ENCODE measurements at places on chromosomes 6 and 20. TPM values are rescaled to one million over a fixed set of nuclear protein-coding genes. Genes with fewer than 3 reads are reported as not detected.
A peak's percentile ranks its signal among the peaks of the same experiment; 100 is the strongest.

DNA sequence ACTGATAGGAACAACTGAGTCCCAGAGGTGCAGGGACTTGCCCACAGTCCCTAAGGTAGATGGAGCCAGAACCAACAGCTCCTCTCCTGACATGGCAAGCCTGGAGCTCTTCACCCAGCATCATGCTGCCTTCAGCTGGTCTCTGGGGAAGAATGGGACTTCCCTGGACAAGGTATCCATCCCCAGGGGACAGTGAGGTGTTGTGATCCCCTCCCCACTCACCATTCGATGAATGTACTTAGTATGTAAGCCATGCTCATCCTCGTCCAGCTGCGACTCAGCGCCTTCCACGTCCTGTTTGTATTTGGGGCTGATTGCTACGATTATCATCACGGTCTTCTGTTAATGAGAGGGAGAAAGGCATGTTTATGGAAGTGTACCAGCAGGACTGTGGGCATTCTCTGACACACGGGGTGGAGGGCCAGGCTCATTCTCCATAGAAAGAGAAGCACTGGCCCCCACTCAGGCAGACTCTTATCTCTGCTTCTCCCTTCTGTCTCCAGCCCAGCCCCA is 39.4 kb downstream of the TRAF3IP2 start:
- peaks cover 40% of the 10 kb centered on the region for H3K36me3 ChIP-seq
- H3K27me3 ChIP-seq: no peaks in the 10 kb centered on the region
- H3K4me3 ChIP-seq: no peak overlapping the region
- no peak for DNase-seq

DNA sequence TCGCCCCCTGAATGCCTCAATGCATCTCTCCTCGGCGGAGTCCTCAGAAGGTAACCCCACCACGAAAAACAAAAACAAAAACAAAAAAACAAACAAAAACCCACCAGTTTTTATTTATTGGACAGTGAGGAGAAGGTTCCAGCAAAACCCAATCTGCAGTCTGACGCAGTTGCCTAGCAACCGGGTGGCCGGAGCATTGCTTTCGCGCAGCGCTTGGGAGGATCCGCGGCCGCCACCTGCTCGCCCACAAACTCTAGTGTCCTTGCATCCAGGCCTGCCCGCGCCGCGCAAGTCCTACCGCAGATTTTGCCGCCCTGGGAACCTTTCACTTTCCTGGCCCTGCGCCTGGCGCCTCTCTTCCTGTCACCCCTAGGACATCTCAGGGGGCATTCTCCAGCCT is 17.6 kb downstream of the TFAP2B start:
- H3K36me3 ChIP-seq: no peaks in the 10 kb centered on the region
- no peak overlapping the region for H3K4me3 ChIP-seq
- H3K27ac ChIP-seq: no peak overlapping the region
- no peaks in the 10 kb centered on the region for H3K4me1 ChIP-seq
- no peak for DNase-seq

Gene HTR1E
- total RNA-seq: not detected

- DNase-seq: no peak
- no peaks in the 10 kb centered on the region for H3K36me3 ChIP-seq
- no peaks in the 10 kb centered on the region for H3K27me3 ChIP-seq
- no peak overlapping the region for H3K4me3 ChIP-seq
- no peaks in the 10 kb centered on the region for H3K4me1 ChIP-seq
- no peak overlapping the region for H3K27ac ChIP-seq
These were observed 9.5 kb downstream of the SEMG2 start for GRCh38 chr20:45230631-45231030.

Gene MUC22
- total RNA-seq: not detected

Gene FYN
- 78.9 TPM for total RNA-seq

Gene BTN1A1
- total RNA-seq: not detected

- no peaks in the 10 kb centered on the region for H3K27me3 ChIP-seq
- no peak overlapping the region for H3K4me3 ChIP-seq
- H3K27ac ChIP-seq: peak overlapping the region; percentile 32
- peaks cover 20% of the 10 kb centered on the region for H3K36me3 ChIP-seq
- H3K4me1 ChIP-seq: no peaks in the 10 kb centered on the region
These were observed 11.2 kb downstream of the FAM120B start for GRCh38 chr6:170317718-170318117.

- DNase-seq: no peak
- no peak overlapping the region for H3K4me3 ChIP-seq
- no peaks in the 10 kb centered on the region for H3K36me3 ChIP-seq
- no peaks in the 10 kb centered on the region for H3K27me3 ChIP-seq
- no peak overlapping the region for H3K27ac ChIP-seq
These were observed 4.0 kb upstream of the FAM110A start for GRCh38 chr20:829551-829950.

Gene SEMG1
- not detected for total RNA-seq

Gene ERVFRD-1
- total RNA-seq: not detected

Gene GTSF1L
- total RNA-seq: not detected

DNA sequence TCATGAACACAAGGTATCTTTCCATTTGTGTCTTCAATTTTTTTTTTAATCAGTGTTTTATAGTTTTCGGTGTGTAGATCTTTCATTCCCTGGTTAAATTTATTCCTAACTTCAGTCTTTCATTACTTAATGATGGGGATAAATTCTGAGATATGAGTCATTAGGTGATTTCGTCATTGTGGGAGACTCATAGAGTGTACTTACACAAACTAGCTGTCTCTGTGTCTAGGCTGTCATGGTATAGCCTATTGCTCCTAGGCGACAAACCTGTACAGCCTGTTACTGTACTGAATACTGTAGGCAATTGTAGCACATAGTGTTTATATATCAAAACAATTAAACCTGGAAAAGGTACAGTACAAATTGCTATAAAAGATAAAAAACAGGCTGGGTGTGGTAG is 42.1 kb downstream of the SMAP1 start:
- no peak for DNase-seq
- H3K4me1 ChIP-seq: no peaks in the 10 kb centered on the region
- H3K27ac ChIP-seq: no peak overlapping the region
- no peak overlapping the region for H3K4me3 ChIP-seq

Gene HAO1
- total RNA-seq: not detected

DNA sequence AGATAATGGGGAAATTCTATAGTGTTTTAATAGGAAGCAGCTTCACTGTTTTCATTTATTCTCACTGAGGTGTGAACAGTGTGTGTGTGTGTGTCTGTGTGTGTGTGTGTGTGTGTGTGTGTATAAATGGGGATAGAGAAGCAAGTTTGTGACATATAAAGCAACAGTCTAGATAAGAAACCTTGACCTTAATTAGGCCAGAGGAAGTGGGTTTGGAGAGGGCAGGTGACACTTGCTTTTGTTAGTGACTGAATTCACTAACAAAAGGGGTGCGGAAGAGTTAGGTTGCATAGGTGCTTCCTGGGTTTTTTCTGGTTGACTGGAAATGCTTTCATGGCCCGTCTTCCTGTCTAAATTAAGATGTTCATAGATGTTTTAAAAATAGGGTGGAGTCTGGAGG is 515.7 kb upstream of the FLRT3 start:
- H3K27ac ChIP-seq: no peak overlapping the region
- no peaks in the 10 kb centered on the region for H3K36me3 ChIP-seq
- H3K27me3 ChIP-seq: no peaks in the 10 kb centered on the region
- H3K4me1 ChIP-seq: no peaks in the 10 kb centered on the region
- DNase-seq: no peak
- H3K4me3 ChIP-seq: no peak overlapping the region

DNA sequence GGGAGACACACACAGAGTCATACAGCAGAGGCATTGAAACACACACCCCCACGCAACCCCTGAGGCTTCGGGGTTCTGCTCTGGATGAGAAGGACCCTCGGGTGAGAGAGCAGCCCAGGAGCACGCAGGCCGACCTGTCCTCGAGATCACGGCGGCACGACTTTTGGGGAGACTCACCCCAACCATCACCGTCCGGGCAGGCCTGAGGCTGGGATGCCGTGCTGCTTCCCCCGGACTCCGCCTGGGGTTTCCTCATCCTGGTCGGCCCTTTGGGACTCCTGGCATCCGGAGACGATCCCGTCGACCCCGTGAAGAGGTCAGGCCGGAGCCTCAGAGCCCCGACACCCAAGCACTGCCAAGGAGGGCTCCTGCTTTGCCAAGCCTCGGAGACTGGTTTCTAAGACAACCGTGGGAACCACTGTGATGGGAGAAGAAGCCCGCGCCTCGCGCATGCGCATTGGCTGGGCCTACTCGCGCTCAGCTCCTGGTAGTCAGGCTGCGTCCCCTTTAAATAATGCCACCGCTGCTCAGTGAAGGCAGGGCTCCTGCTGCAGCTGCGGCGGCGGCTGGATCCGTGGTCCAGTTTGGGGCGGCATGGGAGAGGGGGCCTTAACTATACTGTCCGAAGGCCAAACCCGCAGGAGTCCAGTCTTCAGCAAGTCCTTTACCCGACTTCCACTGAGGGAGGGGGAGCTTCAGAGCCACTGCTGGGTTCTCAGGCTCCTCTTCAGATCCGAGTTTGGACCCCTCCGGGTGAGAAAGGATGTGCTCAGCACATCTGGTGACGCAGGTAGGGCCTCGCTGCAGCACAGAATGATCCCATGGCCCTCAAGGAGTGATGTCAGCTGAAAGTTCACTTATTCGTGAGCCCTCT is 171.4 kb upstream of the ZNF337 start:
- H3K4me1 ChIP-seq: no peaks in the 10 kb centered on the region
- peak overlapping the region; percentile 55 for H3K4me3 ChIP-seq
- no peaks in the 10 kb centered on the region for H3K36me3 ChIP-seq
- peak; percentile 87 for DNase-seq
- peak overlapping the region; percentile 23 for H3K27ac ChIP-seq

GRCh38 chr20:59985864-59986263 is 27.6 kb downstream of the CDH26 start:
- no peaks in the 10 kb centered on the region for H3K27me3 ChIP-seq
- no peak overlapping the region for H3K4me3 ChIP-seq
- H3K27ac ChIP-seq: no peak overlapping the region
- DNase-seq: no peak

DNA sequence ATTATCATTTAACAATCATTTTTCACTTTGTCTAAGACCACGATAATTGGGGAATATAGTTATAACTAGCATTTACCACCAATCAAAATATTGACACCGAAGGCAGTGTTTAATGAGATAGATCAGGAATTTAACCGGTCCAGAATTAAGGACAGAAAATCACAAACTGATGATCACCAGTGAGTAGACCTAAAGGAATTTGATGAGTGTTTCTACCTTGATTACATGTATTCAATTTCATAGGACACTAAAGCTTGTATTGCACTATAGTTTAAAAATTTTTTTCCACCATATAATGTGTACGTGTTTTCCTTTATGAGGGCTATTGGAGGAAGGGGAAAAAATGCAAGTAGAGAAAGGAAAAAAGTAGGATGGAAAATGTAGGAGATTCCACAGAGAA is 22.6 kb upstream of the ARHGAP18 start:
- no peaks in the 10 kb centered on the region for H3K27me3 ChIP-seq
- no peaks in the 10 kb centered on the region for H3K4me1 ChIP-seq
- no peaks in the 10 kb centered on the region for H3K36me3 ChIP-seq
- DNase-seq: no peak
- H3K27ac ChIP-seq: no peak overlapping the region

Gene CCN5
- 85.1 TPM for total RNA-seq

DNA sequence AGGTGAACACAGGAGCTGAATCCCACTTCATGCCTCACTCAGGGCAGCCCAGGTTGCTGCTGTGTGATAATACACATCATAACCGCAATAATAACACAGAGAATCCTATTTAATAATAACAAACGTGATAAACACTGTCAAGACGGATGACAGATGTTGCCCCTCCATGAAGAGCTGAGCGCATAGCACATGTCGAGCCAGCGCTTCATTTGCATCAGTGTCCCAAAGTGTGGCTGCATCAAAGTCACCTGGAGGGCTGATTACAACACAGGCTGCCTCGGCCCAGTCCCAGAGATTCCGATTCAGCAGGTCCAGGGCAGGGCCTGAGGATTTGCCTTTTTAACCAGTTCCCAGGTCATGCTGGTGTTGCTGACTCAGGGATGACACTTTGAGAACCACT is 198.5 kb downstream of the QKI start:
- no peaks in the 10 kb centered on the region for H3K4me1 ChIP-seq
- no peak overlapping the region for H3K27ac ChIP-seq
- no peak overlapping the region for H3K4me3 ChIP-seq
- H3K36me3 ChIP-seq: no peaks in the 10 kb centered on the region

Gene CCM2L
- total RNA-seq: 8.1 TPM

GRCh38 chr6:13427801-13428582 is 59.4 kb downstream of the GFOD1 start:
- H3K4me3 ChIP-seq: no peak overlapping the region
- no peak for DNase-seq
- H3K4me1 ChIP-seq: peaks cover 95% of the 10 kb centered on the region
- H3K36me3 ChIP-seq: no peaks in the 10 kb centered on the region
- no peaks in the 10 kb centered on the region for H3K27me3 ChIP-seq
- H3K27ac ChIP-seq: peak overlapping the region; percentile 78

GRCh38 chr20:45950330-45950646 is 15.8 kb downstream of the PCIF1 start:
- H3K27ac ChIP-seq: no peak overlapping the region
- DNase-seq: no peak
- peaks cover 85% of the 10 kb centered on the region for H3K36me3 ChIP-seq
- no peaks in the 10 kb centered on the region for H3K4me1 ChIP-seq
- no peaks in the 10 kb centered on the region for H3K27me3 ChIP-seq

Gene SLC35F1
- 1.3 TPM for total RNA-seq

Gene COL9A1
- 0.33 TPM for total RNA-seq

DNA sequence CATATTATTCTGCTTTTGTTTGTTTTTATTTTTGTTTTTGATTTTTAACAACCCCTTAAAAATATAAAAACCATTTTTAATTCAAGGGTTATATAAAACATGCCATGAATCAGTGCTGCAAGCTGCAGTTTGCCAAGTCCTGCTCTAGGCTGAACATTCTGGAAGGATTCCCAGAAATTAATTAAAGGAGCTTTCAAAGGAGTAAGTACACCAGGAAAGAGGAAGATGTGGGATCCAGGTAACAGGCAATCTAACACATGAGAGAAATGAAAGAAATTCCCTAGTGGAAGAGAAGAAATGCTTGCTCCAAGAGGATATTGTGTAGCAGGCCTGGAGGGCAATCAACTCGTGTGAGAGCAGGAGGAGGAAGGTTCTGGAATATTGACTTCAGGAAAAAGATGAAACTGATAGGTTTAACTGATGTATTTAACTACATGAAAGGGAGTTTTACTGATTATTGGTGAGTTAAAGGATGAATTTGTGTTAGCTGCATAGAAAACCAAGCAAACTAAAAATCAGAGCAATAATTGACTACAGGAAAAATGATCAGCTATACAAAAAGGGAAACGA is 146.0 kb upstream of the PHACTR1 start:
- peaks cover 11% of the 10 kb centered on the region for H3K4me1 ChIP-seq
- H3K4me3 ChIP-seq: no peak overlapping the region

DNA sequence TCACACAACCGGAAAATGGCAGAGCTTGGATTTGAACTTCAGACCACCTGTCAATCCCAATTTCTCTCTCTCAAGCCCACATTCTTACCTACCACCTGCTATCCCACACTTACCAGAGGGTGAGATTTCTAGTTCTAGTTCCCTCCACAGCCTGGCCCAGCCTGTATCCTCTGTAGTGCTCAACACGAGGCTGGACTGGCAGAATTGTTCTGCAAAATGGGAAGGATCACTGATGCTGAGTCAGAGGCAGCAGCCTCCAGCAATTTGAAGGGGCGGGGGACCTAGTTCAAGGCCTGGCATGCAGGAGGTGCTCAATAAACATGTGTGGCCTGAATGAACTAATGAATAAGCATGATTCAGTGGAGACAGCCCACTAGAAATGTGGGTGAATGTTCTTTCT is 53.6 kb upstream of the TTPAL start:
- H3K36me3 ChIP-seq: no peaks in the 10 kb centered on the region
- no peaks in the 10 kb centered on the region for H3K27me3 ChIP-seq
- H3K4me3 ChIP-seq: no peak overlapping the region
- no peaks in the 10 kb centered on the region for H3K4me1 ChIP-seq
- no peak for DNase-seq

GRCh38 chr6:165922309-165922794 is 245.3 kb downstream of the TBXT start:
- no peak overlapping the region for H3K4me3 ChIP-seq
- H3K27ac ChIP-seq: no peak overlapping the region
- H3K27me3 ChIP-seq: no peaks in the 10 kb centered on the region
- H3K4me1 ChIP-seq: no peaks in the 10 kb centered on the region
- H3K36me3 ChIP-seq: no peaks in the 10 kb centered on the region
- DNase-seq: no peak

All from right atrium auricular region (tissue), 2 donors.